Uterus (tissue), 4 donors: ENCODE measurements at places on chromosomes 3 and 15. TPM values are rescaled to one million over a fixed set of nuclear protein-coding genes. Genes with fewer than 3 reads are reported as not detected.

GOLGA8G gene
- not detected for total RNA-seq

FAM107A gene
- total RNA-seq: 24.1 TPM

MAPKBP1 gene
- total RNA-seq: 5.9 TPM

ZPLD1 gene
- total RNA-seq: not detected

MAP1A gene
- 10.5 TPM for total RNA-seq

PAK6 gene
- total RNA-seq: not detected

PLSCR1 gene
- total RNA-seq: 78.2 TPM

C15orf62 gene
- 0.55 TPM for total RNA-seq

IL16 gene
- total RNA-seq: 26.2 TPM

TFDP2 gene
- 54.8 TPM for total RNA-seq

TTBK2 gene
- total RNA-seq: 5.9 TPM

KLF13 gene
- total RNA-seq: 27.1 TPM

NMD3 gene
- total RNA-seq: 65.5 TPM

WDR93 gene
- not detected for total RNA-seq

FBLN2 gene
- total RNA-seq: 49.4 TPM

MB21D2 gene
- 5.0 TPM for total RNA-seq

PSTPIP1 gene
- total RNA-seq: not detected

NUP210 gene
- total RNA-seq: 0.29 TPM
